IMR-90 (cell line): ENCODE measurements at places on chromosomes 16 and 17. TPM values are rescaled to one million over a fixed set of nuclear protein-coding genes. Genes with fewer than 3 reads are reported as not detected.

Gene ITGAX
- total RNA-seq = 0.18 TPM in 1 of 2 replicates, not detected in the other

Gene MAP2K6
- 3.6 and 5.7 TPM in 2 replicates for total RNA-seq

Gene KRTAP16-1
- total RNA-seq = not detected in 2 replicates

Gene FNDC8
- total RNA-seq = not detected in 2 replicates

Gene UTS2R
- not detected in 2 replicates for total RNA-seq

Gene TM4SF5
- not detected in 2 replicates for total RNA-seq

- no peak for DNase-seq
Measured at GRCh38 chr16:28504707-28505404, 1.8 kb downstream of the IL27 start.

- DNase-seq = no peak
Measured at GRCh38 chr17:12048843-12049473, 28.3 kb downstream of the MAP2K4 start.

- peak; percentile 51 for DNase-seq
Measured at GRCh38 chr17:81309140-81309858, 14.2 kb upstream of the SLC38A10 start.

DNA sequence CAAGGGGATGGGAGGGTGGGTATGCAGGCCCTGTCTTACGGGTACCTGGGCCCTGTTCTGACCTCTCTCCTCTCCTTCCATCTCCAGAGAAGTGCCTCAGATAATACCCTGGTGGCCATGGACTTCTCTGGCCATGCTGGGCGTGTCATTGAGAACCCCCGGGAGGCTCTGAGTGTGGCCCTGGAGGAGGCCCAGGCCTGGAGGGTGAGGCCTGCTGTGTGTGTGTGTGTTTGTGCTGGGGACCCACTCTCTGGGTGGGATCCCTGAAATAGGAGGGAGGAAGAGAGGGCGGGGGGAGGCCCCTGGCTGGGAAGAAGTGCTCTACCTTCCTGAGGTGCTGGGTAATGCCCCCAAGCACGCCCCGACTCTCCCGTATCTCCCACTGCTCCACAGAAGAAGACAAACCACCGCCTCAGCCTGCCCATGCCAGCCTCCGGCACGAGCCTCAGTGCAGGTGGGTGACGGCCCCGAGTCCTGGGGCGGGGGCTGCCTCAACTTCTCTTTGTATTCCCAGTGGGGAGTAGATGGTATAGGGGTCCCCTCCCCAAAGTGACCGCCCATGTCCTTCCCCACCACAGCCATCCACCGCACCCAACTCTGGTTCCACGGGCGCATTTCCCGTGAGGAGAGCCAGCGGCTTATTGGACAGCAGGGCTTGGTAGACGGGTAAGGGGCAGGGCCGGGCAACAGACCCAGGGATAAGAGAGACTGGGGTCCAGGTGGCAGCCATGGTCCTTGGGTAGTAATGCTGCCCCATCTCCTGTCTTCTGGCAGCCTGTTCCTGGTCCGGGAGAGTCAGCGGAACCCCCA is 7.8 kb downstream of the GRB7 start:
- no peak for DNase-seq

DNA sequence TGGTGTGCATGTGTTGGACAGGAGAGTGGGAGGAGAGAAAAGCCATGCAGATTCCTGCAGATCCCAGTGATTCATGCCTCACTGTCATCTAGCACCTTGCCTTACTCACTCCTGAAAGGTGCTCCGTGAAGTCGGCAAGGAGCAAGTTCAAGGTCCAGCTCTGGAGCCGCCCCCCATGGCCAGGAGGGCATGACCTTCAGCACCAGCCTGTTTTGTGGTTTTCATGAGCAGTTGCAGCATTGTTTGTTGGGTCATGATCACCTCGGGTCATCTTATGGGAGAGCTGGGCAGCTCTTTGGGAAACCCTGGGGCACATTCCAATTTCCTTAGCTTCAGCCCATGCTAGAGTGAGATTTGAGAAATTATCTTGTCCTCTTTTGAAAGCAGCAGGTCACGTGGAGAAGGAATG is 137.5 kb upstream of the IRX3 start:
- DNase-seq = no peak

- no peak for DNase-seq
Measured at GRCh38 chr16:87067836-87068761, 249.1 kb downstream of the C16orf95 start.

- peak; percentile 4 for DNase-seq
Measured at GRCh38 chr16:73713778-73714495, 582.7 kb upstream of the PSMD7 start.
